CD14-positive monocyte (primary cell): ENCODE measurements at places on chromosomes 1 and 21.

GRCh38 chr1:117138106-117138505 lies 16.6 kb upstream of the TRIM45 start:
- no peak for DNase-seq

GRCh38 chr1:192527950-192528349 lies 47.6 kb upstream of the RGS1 start:
- no peak for DNase-seq

DNA sequence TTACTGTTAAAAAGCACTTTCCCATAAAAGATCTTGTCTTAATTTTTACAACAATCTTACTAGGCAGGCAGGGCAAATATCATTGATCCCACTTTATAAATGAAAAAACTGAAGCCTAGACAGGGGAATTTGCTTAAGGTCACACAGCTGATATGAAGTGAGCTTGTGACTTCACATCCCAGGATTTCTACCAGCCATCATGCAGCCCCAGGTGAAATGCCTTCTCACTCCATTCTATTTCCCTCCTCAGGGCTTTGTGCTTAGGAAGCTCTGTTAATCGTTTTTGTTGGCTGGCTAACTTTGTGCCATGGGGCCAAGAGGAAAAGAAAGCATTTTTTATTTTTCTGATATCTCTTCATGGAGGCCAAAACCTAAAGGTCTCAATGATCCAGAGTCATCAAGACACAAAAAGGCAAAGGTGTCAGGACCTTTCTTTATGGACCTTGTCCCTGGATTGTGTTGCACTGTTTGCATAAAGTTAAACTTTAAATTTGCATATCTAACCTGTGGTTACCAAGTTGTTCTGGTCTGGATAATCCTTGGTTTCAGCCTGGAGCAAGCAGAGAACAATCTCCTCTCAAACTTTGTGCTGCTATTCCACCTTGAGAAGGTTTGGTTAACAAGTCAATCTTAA lies 44.8 kb upstream of the ZNF326 start:
- DNase-seq, result no peak

GRCh38 chr1:97364086-97364485 lies 556.7 kb downstream of the DPYD start:
- DNase-seq, result no peak

- no peak for DNase-seq
These were observed 8.3 kb upstream of the FASLG start for GRCh38 chr1:172650474-172651193.

- DNase-seq, result no peak
These were observed 251.9 kb downstream of the DPYD start for GRCh38 chr1:97668945-97669344.

DNA sequence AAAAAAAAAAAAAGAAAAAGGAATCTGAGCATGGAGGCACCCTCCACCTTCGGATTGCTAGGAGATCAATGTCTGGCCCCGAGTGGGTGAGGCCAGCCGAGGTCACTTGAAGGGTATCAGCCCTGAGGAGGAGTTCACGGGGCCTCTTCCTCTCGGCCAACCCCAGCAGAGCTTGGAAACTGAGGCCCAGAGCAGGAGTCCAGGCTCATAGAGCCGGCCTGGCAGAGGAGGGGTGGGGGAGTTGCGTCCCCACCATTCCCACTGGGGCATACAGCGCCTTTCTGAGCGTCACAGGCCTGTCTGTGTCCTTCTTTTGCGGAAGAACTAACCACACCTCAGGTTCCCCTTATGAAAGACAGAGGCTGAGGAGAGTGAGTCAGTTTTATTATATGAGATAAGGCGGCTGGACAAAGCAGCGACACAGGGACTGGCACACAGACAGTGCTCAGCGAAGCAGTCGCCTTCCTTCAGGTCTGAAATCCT lies 17.1 kb upstream of the EPHA2 start:
- DNase-seq, result peak; percentile 85

- no peak for DNase-seq
These were observed 195.6 kb downstream of the HMCN1 start for GRCh38 chr1:185929776-185930175.

DNA sequence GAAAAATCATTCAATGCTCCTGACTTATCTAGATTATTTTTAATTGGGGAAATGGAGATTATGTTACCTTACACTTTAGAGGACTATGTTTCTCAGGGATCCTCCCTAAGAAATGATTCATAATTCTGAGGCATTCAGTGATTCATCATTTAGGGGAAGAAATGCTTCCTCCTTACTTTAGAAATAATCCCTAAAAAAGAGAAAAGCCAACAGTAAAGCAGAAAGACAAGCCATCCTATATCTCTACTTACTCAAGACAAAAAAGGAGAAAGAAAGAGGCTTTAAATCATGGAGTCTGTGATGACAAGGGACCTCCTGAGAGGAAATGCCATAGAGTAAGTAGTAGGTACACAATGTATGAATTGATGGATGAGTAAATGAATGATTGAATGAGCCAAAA lies 137.0 kb downstream of the BRINP2 start:
- no peak for DNase-seq

GRCh38 chr1:172132836-172133235 lies 287.6 kb upstream of the C1orf105 start:
- no peak for DNase-seq

GRCh38 chr1:22880174-22880601 lies 92.5 kb downstream of the LACTBL1 start:
- no peak for DNase-seq

DNA sequence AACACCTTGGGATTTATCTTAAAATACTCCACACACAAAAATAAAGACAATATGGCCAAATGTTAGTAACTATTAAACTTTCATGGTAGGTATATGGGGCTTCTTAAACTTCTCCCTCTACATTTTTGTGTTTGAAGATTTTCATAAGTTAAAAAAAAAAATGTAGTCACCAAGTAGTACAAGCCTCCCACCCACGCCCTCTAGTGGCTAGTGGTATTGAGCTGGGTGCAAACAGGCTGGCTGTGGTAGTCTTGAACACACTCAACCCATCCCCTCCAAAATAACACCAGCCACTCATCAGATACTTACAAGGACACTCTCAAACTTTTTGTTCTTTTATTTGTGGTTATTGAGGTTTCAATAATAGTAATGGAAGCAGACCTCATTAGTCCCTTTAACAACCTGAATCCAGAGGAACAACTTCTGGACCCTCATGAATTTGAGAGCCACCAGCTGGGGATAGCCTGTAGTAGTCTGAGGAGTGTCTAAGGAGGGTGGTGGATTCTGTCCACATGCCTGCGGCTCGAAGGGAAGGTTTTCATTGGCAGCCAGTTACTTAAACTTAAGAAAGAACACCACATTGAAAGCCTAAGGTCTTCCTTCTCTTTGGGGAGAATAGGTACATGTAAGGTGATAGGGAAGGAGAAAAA lies 15.6 kb downstream of the RD3 start:
- DNase-seq, result peak; percentile 52

DNA sequence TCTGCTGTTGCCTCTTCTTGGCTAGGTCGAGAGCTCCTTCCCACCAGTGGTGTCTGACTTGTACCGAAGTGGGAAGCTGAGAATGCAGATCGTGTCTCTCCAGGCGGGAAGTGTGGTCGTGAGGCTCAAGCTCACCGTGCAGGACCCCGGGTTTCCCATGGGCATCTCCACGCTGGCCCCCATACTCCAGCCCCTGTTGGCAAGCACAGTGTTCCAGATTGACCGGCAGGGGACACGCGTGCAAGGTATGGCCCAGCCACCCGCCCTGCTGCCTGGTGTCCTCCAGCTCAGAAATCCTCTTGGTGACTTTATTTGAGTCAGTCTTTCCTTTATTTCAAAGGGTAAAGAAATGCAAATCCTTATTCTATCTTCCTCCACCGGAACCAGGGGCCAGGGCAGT lies 32.7 kb downstream of the UMODL1 start:
- DNase-seq, result no peak

DNA sequence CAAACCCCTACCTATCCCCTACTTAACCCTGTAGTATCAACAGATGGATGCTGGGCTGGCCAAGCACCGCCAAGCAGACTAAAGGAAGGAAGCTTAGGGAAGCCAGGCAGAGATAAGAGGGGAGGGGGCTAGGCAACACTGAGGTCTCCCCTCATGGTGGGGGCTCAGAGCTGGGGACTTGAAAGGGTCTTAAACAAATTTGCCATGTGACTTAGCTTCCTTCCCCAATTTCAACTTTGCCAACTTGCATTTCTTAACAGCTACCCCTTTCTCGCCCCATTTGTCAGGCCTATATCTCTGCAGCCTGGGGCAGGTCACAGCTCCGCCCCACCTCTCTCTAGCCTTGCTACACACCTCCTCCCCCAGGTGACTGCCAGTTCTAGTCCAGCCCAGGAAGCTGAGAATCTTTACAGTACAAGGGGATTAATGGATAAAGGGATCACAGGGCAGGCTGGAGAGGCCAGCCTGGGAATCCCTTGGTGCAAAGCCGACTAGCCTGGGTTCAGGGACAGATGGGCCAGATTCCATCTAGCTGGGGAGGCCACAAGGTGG lies 3.4 kb downstream of the KIF21B start:
- DNase-seq, result peak; percentile 36

DNA sequence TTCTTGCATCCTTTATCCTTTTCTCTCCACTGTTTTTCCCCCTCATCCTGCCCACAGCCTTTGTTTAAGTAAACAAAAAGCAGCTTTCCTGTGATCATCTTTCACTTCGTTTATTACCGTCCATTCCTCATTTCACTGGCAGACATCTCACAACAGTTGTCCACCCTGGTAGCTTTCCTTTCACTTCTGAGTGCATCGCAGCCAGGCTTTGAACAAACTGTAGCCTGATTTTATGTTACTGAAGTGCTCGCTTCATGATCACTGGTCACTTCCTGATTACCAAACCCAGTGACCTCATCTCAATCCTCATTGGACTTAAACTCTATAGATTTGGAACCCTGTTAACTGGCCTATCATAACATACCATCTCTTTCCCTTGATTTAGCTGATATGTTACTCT lies 67.7 kb downstream of the SDCCAG8 start:
- DNase-seq, result peak; percentile 16

- DNase-seq, result no peak
These were observed 35.5 kb upstream of the MAP10 start for GRCh38 chr1:232769733-232770132.

- DNase-seq, result no peak
These were observed 694.2 kb downstream of the BRINP3 start for GRCh38 chr1:189783456-189783855.

DNA sequence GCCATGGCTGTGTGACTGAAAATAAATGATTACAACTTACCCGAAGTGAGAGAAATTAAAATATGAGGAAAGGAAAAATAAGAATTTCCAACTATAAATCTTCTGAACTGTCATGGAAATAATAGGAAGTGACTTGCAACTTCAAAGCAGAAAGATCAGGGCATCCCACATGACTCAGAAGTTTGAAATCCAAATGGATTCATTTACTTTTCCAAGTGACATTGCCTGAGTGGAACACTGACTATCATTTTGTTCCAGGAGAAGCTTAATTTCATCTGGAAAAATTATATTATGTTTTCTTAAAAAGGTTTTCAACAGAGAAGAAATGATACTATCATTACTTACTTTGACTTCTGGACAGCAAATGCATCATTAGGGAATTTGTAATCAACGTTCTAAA lies 110.8 kb downstream of the GREM2 start:
- DNase-seq, result no peak

DNA sequence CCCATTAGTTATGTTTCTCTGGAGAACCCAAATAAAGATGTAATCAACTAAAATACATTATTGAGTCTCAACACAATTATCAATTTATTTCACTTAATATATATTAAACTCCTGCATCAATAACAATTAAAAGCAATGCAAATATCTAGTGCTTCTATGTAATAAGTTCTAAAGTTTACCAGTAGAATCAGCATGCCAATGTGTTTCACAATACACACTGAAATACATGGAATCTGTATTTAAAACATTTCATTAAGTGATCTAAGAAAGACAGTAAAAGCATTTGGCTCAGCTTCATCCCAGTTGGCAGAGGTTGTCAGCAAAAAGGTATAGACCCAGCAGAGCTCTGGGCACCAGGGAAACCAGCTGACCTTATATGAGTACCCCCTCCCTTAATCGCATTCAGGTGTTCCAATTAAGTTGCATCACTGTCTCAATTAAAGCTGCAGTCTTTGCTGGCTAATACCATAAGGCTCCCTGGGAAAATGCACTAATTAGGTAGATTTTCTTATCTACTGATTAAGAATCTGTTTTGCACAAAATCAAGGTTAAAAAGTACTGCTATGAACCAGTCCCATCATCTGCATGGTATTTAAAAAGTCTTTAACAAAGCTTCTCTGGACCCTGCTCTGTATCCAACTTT lies 63.1 kb downstream of the NIBAN1 start:
- DNase-seq, result no peak

DNA sequence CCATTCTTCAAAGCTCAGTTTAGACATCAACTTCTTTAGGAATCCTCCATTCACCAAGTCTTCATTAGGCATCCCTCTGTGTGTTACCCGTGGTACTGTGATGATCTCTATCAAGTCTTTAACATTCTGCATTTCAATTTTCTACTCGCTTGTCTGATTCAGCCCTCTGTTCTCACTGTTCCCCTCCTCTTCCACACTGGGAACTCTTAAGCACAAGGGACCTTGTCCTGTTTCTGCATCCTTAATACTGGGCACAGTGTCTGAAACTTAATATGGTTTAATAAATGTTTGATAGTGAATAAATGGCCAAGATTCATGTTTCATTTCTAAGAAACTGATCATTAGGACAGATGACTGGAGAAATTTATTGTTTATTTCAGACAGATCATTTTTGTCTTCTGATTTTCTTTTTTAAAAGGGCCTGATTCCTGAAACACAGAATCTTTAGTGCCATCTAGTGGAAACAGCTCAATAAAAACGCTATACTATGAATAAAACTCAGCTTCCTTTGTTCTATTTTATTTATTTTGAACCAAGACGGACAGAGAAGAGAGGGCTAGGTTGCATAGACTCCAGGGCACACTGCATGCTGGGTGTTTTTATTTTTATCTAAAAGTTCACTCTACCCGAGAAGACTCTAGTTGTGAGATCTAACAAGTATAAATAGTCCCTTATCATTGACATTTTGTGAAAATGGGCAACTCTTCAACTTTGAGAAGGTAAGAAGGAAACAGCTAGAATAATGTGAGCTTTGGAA lies 7.0 kb upstream of the TRIM45 start:
- DNase-seq, result peak; percentile 25

DNA sequence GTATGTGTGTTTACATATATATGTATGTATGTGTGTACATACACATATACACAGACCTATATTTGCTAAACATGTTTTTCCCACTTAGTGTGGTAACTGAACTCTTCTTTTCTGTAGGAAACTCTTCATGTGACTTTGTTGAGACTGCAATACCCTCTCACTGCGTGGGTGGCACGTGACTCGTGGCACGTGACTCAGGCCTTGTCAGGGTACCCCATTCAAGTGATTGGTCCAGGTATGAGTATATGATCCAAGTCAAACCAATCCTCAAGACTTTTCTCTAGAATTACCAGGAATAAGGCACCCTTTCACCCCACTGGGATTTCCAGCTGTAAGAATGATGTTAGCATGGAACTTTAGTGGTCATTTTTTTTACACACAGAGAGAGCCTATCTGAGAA lies 149.2 kb upstream of the KCNK2 start:
- no peak for DNase-seq

- DNase-seq, result no peak
These were observed 47.5 kb downstream of the PCNT start for GRCh38 chr21:46371204-46372013.
